Naive B cell (primary cell): ENCODE measurements at places on chromosomes 6 and 20. TPM values are rescaled to one million over a fixed set of nuclear protein-coding genes. Genes with fewer than 3 reads are reported as not detected.

The FNDC1 gene
- not detected for polyA plus RNA-seq

The ADGRF4 gene
- not detected for polyA plus RNA-seq

The GSTA1 gene
- polyA plus RNA-seq = not detected

The DHX35 gene
- polyA plus RNA-seq = 2.4 TPM

The SDC4 gene
- not detected for polyA plus RNA-seq

The DUSP15 gene
- polyA plus RNA-seq = 1.7 TPM

The KIAA1586 gene
- polyA plus RNA-seq = 7.7 TPM

The CLIC5 gene
- polyA plus RNA-seq = 0.05 TPM

The PHACTR1 gene
- 86.5 TPM for polyA plus RNA-seq

The LST1 gene
- 29.2 TPM for polyA plus RNA-seq

The HEY2 gene
- polyA plus RNA-seq = not detected

The UNC5CL gene
- polyA plus RNA-seq = 0.58 TPM

The FOXQ1 gene
- polyA plus RNA-seq = not detected

The SSTR4 gene
- not detected for polyA plus RNA-seq

The SPINT4 gene
- not detected for polyA plus RNA-seq

The ADAM33 gene
- polyA plus RNA-seq = not detected

The RALGAPB gene
- polyA plus RNA-seq = 10.4 TPM

The SPATA25 gene
- not detected for polyA plus RNA-seq

The CST4 gene
- polyA plus RNA-seq = not detected

The NR2E1 gene
- polyA plus RNA-seq = not detected

The MYBL2 gene
- polyA plus RNA-seq = 2.3 TPM

The ZBP1 gene
- polyA plus RNA-seq = 24.1 TPM

The NRN1 gene
- not detected for polyA plus RNA-seq

The PRR18 gene
- not detected for polyA plus RNA-seq

The TNFRSF21 gene
- 1.1 TPM for polyA plus RNA-seq

The ELOVL4 gene
- not detected for polyA plus RNA-seq

The RUNX2 gene
- polyA plus RNA-seq = not detected

The SAPCD1 gene
- not detected for polyA plus RNA-seq

The TREML1 gene
- not detected for polyA plus RNA-seq

The HELZ2 gene
- polyA plus RNA-seq = 11.0 TPM

The MRPS18B gene
- polyA plus RNA-seq = 101 TPM

The SIRPB1 gene
- polyA plus RNA-seq = 0.45 TPM

The PBOV1 gene
- not detected for polyA plus RNA-seq

The DBNDD2 gene
- polyA plus RNA-seq = 3.0 TPM

The HLA-DMA gene
- 1,359 TPM for polyA plus RNA-seq

The MOG gene
- not detected for polyA plus RNA-seq

The BCAS1 gene
- not detected for polyA plus RNA-seq

The SYCP2L gene
- not detected for polyA plus RNA-seq

The DNMT3B gene
- 0.10 TPM for polyA plus RNA-seq

The CFAP206 gene
- not detected for polyA plus RNA-seq

The SAMD5 gene
- not detected for polyA plus RNA-seq

The CPXM1 gene
- polyA plus RNA-seq = not detected

The SYNGAP1 gene
- 1.9 TPM for polyA plus RNA-seq

The DEFB132 gene
- polyA plus RNA-seq = not detected

The CCN5 gene
- not detected for polyA plus RNA-seq

The BNIP5 gene
- not detected for polyA plus RNA-seq

The LHFPL5 gene
- not detected for polyA plus RNA-seq

The QKI gene
- polyA plus RNA-seq = 67.9 TPM

The C20orf144 gene
- polyA plus RNA-seq = not detected

The OPN5 gene
- not detected for polyA plus RNA-seq

The IYD gene
- polyA plus RNA-seq = not detected

The POPDC3 gene
- not detected for polyA plus RNA-seq

The KHDC1 gene
- 5.8 TPM for polyA plus RNA-seq

The BCL2L1 gene
- polyA plus RNA-seq = 8.9 TPM

The ZCCHC3 gene
- 13.8 TPM for polyA plus RNA-seq

The NKX2-4 gene
- not detected for polyA plus RNA-seq
